ENCODE measurements at places on chromosomes 11 and 22.

- no peak for DNase-seq
Observed at GRCh38 chr11:2587976-2588748, 111.6 kb downstream of the KCNQ1OT1 start.

GRCh38 chr11:114194702-114195101, 101.5 kb upstream of the NNMT start:
- DNase-seq, result no peak

DNA sequence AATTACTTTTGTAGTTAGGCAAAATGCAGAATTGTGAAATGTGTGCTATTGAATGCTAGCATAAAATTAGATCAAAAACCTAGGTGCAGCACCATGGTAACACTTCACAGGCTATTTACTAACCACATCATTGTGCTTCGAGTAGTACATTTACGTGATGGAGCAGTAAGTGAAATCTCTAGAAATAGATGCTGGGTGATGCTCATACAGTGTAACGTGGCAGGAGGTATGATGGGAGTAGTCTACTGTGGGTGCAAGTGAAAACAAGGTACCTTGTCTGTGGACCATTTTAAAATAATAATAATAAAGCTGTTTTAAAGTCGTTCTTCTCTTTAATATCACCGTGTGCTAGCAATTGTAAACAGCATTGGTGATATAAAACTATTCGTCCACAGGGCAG, 132.3 kb downstream of the DYNC2H1 start:
- DNase-seq, result no peak

DNA sequence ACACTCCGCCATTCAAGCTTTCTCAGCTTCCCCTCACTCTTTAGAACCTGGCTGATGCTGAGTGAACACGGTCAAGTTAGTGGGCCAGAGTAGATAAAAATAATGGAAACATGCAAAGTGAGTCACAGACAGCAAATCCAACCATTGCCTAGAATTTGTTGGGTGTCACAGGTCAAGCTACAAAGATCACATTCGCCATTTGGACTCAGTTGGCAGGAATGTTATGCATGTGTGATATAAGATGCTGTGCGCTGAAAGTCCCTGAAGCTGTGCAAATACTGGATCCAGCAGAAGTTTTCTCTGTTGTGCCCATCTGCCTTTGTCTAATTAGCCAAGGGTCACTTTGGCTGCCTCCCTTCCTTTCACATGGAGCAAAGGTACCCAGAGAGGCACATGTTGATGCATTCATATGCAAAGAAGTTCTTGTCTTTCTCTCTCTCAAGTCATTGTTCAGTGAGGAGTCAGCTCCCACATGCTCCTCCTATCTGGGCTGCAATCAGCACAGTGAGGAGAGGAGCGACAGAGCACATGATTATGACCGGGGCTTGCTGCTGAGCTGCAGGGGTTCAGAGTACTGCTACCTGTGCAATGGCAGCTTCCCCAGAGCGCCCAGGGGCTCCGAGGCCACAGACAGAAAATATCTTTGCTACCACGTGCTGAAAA, 39.7 kb downstream of the FLI1 start:
- no peak for DNase-seq
